ENCODE measurements at places on chromosomes 1 and 21.

- no peak for DNase-seq
Measured at GRCh38 chr1:60832367-60832766, 250.0 kb upstream of the NFIA start.

- no peak for DNase-seq
Measured at GRCh38 chr1:39675220-39675619, 3.3 kb upstream of the NT5C1A start.

GRCh38 chr1:151377150-151377884, 4.8 kb upstream of the SELENBP1 start:
- DNase-seq, result no peak

- no peak for DNase-seq
Measured at GRCh38 chr21:27536319-27536718, 569.4 kb upstream of the ADAMTS5 start.

GRCh38 chr1:22814176-22815042, 103.8 kb downstream of the EPHB2 start:
- DNase-seq, result no peak

- DNase-seq, result peak; percentile 51
Measured at GRCh38 chr1:172040466-172040865, 199.2 kb downstream of the DNM3 start.

DNA sequence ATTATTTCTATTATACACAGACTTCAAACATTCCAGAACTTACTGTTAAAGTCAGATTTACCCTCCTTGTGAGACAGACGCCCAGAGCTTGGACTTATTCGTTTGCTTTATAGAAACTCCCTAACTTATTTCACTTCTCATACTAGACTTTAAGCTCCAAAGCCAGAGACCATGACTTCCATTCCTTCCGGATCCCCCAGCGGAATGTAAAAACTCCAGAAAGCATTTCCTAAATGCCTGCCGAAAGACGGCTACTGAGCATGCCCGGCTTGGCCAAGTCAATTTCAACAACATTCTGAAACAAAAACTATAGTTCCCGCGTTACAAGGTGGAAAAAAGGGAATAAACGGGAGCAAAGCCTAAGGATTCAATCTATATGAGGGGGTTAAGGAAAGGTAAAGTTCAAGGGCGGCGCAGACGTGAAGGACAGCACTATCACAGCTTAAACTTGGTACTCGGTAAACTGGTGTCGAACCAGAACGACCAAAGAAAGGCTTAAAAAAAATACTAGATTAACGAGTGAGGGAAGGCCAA, 1.1 kb downstream of the USP48 start:
- DNase-seq, result peak; percentile 34

DNA sequence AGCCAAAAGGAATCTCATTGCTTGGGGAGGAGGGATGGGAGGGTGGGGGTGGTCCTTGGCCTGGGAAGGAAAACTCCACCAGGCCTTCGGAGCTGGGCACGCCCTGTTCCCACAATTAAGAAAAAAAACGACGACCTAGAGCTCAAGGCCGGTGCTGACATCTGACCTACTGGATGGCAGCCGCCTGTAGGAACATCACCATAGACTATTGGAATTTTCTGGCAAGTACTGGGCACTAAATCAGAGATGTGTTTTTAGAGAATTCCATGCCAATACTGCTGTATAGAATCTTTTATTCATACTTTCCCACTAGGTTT, 729 bp downstream of the NADK start:
- DNase-seq, result peak; percentile 37

- no peak for DNase-seq
Measured at GRCh38 chr1:247156787-247157232, 15.0 kb downstream of the ZNF124 start.

DNA sequence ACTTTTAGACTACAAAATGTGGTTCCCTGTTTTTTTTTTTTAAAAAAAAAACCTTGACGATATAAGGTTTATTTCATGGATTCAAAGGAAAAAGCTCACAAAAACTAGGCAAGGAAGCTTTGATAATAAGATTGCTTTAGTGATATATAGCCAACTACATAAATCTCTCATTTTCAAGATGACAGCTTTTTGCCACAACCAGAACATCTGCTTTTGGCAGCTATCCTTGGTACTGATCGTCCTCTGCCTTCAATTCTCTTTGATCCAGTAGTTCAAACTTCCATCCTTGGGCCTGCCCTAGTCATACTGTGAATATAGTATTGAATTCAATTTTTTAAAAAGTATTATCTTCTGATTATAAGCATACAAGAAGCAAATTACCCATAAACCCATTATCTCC, 72.9 kb upstream of the CD53 start:
- no peak for DNase-seq

GRCh38 chr1:23810818-23811540, 10.4 kb upstream of the GALE start:
- peak; percentile 51 for DNase-seq

- no peak for DNase-seq
Measured at GRCh38 chr21:35924714-35925301, 135.5 kb downstream of the SETD4 start.

- DNase-seq, result no peak
Measured at GRCh38 chr1:162196387-162196786, 126.9 kb downstream of the NOS1AP start.

DNA sequence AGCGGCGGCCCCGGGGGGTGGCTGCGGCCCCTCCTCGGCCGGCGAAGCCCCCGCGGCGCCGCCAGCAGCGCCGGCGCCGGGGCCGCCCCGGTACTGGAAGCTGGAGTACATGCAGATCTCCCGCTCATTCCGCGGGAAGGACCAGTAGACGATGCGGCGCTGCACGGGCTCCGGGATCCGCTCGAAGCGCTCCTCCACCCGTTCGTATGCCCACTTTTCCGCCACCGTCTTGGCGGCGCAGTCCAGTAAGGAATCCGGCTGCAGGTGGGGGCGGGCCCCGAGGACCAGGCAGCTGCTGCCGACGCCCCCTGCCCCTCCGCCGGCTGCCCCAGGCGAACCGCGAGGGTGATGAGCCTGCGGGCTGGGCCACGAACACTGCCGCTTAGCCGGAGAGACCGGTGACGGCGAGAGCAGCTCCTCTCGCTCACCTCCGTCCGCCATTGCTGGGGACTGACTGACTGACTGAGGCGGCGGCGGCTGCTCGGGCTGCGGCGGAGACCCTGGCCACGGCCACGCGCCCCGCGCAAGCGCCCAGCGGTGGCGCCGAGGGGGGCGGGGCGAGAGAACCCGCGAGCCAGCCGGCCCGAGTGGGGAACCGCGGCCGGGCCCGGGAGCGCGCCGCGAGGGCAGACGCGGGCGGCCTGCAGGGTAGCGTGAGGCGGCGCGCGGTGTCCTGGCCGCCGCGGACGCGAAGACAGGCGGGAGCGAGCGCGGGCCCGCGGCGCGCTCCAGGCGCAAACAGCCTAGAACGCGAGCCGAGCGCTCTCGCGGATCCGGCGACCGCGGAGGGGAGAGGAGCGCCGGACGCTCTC, at the start of gene ZSWIM5:
Gene ZSWIM5 (minus strand): TSS at position 696 of the 812 bp plus-strand sequence. CDS start 255 bp downstream, at position 441.
- peak; percentile 46 for DNase-seq

- DNase-seq, result no peak
Measured at GRCh38 chr21:35091496-35091895, 42.4 kb upstream of the RUNX1 start.

DNA sequence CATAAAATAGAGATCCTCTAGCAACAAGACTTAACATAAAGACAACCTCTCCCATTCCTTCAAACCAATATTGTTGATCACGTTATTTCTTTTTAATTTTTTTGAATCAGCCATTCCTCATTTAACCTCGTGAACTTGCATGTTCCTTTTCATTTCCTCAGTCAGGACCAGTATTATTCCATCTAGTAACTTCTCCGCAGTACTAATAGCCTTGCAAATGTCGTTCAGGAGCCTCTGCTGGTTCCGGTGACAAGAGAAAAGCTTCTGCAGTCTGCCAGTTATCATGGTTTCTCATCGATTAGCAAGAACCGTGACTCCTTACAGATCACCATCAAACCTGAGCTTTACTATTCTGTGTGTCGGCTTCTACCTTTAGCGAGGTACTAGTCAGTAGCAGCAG, 3.0 kb downstream of the APP start:
- no peak for DNase-seq

DNA sequence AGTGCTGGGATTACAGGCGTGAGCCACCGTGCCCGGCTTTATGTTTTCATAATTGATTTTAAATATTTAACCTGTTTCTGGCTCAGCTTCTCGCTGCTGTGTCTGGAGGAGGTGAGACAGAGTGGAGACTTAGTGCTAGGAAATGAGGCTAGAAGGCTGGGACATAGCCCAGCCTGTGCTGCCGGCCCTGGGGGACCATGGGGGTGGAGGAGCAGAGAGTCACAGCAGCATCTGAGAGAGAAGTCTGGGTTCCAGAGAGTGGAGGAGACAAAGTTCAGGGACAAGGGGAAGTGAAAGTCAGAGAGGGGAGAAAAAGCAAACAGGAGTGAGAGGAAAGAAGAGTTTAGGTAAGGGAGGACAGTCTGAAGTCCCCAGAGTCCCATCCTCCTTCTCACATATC, 71.9 kb downstream of the LHX9 start:
- DNase-seq, result no peak

DNA sequence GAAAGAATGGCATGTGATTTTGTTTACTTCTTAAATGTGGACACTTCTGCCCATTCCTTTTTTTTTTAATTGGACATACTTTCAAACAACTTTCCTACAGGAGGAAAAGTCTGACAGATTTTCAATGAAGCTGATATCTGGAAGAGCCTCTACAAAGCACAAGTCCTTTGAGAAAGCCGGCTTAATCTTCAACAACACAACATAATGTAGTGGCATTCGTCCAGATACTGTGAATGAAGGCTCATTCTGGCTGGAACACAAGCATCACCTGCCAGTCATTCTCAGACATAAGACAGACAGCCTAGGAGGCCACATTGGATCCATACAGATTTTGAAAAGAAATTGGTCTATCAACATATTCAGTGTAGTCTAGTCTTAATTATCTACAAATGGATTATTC, 4.9 kb downstream of the OTUD7B start:
- no peak for DNase-seq

DNA sequence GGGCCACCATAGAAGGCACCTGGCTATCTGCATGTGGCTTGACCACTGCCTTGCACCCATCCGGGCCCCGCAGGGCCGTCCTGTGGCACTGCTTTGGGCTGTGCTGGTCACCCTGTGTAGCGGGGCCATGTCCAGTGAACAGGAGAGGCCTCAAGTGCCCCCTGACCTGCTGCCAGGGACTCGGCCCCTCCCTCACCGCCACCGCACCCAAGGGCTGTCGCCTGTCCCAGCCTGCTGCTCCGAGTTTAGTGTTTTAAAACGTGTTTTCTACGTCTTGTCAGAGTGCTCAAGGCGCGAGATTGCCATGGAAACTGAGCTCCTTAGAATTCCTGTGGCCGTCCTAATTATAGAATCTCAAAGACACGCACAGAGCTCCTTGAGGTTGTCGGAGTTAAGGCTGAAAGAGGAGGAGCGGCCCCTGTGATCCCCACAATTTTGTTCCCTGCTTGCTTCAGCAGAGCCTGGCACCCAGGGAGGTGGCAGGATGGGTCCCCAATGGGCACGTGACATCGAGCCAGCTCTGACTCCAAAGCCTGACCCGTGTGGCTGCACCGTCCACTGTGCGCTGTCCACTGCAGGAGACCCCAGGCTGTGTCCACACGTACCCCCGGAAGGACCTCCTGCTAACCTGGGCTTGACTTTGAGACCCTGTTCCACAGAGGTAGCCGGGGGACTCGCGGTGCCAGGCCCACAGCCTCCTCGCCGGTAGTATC, 66.2 kb downstream of the FAAP20 start:
- peak; percentile 83 for DNase-seq

GRCh38 chr1:178275049-178275448, 181.1 kb downstream of the RASAL2 start:
- DNase-seq, result peak; percentile 58

- peak; percentile 99 for DNase-seq
Measured at GRCh38 chr21:33199516-33200217, 30.1 kb upstream of the IFNAR2 start.

DNA sequence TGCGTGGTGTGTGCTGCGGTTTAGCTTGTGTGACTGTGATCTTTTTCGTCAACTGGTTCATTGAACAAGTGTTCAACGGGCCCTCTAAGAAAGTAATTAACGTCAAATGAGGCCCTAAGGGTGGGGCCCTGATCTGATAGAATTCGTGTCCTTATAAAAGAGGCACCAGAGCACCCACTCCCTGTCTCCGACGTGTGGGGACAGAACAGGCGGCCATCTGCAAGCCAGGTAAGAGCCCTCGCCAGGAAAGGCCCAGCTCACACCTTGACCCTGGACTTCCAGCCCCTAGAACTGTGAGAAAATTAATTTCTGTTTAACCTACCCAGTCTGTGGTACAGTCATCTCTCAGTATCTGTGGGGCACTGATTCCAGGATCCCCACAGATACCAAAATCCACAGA, 20.4 kb upstream of the SAMD11 start:
- DNase-seq, result no peak

- no peak for DNase-seq
Measured at GRCh38 chr1:58748666-58749065, 35.2 kb downstream of the JUN start.

DNA sequence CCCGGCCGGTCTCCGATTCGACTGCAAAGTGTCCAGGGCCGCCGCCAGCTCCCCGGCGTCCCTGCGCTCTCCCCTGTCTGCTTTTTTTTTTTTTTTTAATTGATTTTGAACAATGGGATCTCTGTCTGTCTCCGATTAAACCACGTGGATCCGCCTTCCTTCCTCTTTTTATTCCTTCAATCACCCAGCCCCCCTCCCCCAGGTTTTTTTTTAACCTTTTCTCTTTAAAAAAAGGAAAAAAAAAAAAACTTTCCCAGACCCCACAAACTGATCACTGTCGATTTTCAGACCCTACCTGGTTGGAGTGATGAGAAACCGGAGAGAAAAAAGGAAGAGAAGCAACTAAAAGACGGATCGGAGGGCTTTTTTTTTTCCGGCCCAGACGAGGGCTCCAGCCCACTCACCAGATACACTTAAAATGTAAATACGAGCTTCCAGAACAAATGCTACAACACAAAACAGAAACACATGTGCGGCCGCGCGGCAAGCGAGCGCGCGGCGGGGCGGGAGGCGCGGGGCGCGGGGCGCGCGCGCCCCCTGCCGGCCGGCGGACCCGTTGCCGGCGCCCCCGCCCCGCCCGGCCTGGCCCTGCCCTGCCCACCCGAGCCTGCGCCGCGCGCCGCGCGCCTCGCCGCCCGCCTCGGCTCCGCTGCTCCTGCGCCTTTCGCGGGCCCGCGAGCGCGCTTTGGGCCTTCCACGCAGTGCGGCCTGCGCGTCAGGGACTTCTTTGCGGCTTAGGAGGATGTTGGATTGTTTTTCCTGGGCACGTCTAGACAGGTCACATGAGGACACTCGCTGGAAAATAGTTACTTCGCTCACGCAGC, at the start of gene RCC2:
Gene RCC2 (minus strand): TSS at position 428 of the 824 bp plus-strand sequence. CDS start 1,163 bp downstream, outside the sequence.
- DNase-seq, result peak; percentile 53

DNA sequence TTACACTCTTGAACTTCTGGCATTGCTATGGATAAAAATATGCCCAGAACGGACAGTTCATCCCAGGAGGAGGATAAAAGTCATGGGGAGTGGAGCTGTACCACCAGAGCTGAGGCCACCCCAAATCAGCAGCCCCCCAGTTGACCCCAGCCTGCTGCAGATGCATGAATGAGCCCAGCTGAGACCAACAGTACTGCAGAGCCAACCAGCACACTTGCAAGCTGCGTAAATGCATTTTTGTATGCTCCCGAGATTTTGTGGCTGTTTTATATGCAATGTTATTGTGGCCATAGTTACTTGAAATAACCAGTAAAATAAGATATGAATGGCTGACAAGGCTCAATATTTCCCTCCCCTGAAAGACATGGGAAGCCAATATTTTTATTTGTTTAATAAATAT, 264.6 kb downstream of the DUSP10 start:
- no peak for DNase-seq

Data from trophoblast cell (in vitro differentiated cells and primary cell).